NCI-H1694 treated with DMSO at 0.1 percent for 48 hours (cell line): ENCODE measurements at places on chromosomes 3 and 15.

GRCh38 chr3:110738531-110738930, 333.1 kb upstream of the NECTIN3 start:
- no peak for DNase-seq

- no peak for DNase-seq
Measured at GRCh38 chr15:31098491-31098917, 3.0 kb downstream of the TRPM1 start.

GRCh38 chr3:64878362-64878761, 190.6 kb upstream of the ADAMTS9 start:
- DNase-seq: no peak

DNA sequence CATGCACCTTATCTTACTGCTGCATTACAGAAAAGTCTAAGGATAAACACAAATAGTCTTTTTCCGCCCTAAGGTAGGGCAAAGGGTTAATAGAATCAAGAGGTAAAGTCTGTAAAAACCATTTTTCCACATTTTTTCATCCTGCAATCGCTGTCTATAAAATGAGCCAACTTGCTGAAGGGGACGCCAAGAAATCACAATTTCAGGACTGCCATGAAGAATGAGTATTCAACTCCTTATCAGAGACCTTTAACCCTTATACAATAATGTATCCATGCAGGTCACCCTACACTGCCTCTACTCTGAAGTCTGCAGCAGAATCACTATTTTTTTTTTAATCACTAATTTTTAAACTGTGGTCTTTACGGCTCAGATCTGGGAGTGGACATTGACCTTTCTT, 1.1 kb upstream of the DNAJC13 start:
- DNase-seq: no peak

GRCh38 chr15:75921732-75922703, 18.3 kb downstream of the FBXO22 start:
- peak; percentile 10 for DNase-seq

DNA sequence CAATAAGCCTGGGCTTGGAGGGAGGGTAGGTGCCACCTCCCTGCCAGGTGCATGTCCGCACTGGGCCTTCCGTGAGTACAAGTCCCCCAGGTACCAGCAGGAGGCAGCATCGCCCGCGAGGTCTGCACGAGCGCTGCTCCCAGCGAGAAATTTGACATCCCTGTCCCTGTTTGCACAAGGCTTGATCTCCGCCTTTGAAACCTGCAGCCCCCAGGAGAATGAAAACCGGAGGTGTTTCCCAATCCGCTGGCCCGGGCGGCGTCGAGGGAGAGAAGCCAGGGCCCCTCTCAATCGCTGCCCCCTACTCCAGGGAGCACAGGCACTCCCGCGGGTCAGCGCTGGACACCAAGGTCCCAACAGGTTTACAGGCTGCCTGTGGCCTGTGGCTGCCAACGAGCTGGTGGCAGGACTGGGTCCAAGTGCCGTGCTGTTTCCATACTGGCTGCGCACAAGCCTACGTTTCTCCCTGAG, 961 bp downstream of the HAPLN3 start:
- DNase-seq: peak; percentile 20
